Epithelial cell of proximal tubule (primary cell): ENCODE measurements at places on chromosomes 3 and 15.

GRCh38 chr15:50485389-50485788 lies 61.1 kb downstream of the USP50 start:
- DNase-seq = no peak

DNA sequence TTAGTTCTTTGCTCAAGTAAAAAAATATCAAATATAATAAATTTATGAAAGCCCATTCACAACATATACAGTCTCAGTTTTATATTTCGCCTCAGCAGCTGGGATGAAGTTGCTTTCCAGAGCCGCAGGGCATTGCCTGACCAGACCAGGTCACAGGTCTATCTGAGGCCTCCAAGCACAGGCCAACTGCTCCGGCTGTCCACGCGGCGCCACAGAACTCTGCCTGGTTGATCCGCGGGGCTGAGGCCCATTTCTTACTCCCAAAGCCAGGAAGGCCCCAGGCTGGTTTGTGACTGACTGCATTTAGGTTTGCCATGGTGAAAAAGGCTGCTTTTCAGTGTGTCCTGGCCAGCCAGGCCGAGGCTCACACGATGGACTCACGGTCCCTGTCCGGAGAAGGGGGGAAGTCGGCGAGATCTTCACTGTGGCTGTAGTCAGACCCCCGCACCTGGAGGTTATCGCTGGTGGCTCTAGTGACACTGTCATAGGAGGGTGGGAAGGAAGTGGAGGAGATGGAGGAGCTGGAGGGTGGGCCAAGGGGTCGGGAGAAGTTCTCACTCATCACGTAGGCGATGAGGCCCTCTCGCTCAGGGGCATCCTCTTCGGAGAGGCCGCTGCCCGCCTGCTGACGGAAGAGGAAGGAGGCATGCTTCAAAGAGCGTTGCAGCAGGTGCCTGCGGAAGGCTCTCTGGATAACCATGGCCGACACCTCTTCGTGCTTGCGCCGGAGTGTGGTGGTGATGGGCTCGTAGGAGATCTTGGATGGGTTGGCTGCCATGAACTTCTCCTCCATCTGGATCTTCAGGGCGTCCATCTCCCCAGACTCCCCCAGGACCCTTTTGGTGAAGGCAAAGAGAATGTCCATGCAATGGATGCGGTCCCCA lies 54.1 kb downstream of the EXOG start:
- DNase-seq = no peak

DNA sequence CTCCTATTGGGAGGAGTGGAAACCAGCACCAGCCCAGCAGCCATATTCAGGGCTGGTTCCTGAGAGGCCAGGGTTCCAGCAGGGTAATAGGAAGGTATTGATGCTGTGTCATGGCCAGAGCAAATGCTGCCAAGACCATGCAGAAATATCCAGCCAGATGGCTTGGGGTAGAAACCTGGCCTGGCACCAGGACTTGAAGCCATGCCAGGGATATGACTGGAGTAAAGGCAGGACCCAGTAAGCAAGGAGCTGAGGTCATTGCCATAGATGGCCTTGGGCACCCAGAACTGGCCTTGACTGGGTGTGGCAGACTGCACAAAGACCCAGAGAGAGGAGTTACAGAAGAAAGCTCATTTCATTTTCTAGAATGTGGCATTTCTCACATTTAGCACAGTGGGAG lies 257.6 kb upstream of the GOLGA6L4 start:
- no peak for DNase-seq

DNA sequence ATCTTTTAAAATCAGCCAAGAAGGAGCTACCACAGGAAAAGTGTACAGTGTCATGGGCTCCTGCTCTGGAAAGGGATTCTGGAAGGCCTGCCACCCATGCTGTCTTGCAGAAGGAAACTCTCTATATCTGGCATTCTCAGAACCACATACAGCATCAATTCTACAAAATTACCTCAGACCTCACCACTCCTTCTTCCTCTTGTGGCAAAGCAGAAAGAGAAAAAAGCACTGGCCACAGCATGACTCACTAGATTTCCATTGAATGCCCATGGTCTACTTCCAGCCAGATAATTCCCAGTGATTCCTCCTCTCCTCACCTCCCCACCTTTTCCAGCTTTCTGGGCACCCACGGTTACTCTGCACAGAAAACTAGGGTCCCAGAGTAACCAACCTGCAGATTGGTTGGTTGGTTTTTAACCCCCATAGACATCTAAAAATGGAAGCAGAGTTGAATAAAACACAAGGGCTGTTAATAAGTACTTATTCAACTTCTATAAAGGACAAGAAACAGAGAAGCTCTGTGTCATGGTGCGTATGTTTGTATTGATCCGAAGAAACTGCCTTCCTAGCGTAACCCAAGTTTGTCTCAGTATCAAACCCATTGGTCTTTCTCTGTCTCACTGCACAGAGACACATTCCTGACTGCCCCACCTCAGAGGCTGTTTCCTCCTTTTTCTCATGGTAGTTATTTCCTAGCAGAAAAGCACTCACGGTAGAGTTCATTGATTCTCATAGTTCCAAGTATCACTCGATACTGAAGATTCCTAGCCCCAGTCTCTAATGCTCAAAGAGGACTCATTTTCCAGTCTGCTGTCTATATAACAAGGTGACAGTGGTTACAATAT lies 67.7 kb downstream of the LDHAL6B start:
- no peak for DNase-seq

DNA sequence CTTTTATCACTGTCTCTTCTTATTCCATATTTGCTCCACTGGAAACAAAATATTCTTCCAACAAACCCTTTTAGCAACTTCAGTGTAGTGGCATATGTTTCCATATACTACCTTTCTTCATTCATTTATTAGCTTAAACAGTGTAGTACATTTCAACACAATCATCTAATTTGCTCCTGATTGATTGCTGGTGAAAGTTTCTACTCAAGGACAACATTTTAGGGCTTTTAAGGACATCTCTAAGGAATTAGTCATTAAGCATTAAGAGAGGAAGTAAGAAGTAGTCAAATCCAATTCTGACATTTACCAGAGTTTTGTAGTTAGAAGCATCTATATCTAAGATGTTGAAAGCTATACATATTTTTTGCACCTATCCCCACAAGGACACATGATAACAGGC lies 55.8 kb downstream of the RSRC1 start:
- DNase-seq = no peak

DNA sequence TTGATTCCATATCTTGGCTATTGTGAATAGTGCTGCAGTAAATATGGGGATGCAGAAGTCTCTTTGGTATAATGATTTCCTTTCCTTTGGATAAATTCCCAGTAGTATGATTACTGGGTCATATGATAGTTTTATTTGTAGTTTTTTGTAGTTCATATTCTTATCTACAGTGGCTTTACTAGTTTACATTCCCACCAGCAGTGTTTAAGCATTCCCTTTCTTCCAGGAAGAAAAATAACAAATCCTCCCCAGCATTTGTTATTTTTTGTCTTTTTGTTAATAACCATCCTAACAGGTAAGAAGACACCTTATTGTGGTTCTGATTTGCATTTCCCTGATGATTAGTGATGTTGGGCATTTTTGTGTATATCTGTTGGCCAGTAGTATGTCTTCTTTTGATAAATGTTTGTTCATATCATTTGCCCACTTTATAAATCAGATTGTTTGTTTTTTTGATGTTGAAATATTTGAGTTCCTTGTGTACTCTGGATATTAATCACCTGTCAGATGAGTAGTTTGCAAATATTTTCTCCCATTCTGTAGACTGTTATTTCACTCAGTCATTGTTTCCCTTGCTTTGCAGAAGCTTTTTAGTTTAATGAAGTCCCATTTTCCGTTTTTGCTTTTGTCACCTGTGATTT lies 163.3 kb upstream of the THRB start:
- no peak for DNase-seq

- DNase-seq = no peak
These were observed 148.8 kb upstream of the NDN start for GRCh38 chr15:23835953-23836352.

- DNase-seq = no peak
These were observed 349.3 kb upstream of the SOX2 start for GRCh38 chr3:181362378-181362777.

DNA sequence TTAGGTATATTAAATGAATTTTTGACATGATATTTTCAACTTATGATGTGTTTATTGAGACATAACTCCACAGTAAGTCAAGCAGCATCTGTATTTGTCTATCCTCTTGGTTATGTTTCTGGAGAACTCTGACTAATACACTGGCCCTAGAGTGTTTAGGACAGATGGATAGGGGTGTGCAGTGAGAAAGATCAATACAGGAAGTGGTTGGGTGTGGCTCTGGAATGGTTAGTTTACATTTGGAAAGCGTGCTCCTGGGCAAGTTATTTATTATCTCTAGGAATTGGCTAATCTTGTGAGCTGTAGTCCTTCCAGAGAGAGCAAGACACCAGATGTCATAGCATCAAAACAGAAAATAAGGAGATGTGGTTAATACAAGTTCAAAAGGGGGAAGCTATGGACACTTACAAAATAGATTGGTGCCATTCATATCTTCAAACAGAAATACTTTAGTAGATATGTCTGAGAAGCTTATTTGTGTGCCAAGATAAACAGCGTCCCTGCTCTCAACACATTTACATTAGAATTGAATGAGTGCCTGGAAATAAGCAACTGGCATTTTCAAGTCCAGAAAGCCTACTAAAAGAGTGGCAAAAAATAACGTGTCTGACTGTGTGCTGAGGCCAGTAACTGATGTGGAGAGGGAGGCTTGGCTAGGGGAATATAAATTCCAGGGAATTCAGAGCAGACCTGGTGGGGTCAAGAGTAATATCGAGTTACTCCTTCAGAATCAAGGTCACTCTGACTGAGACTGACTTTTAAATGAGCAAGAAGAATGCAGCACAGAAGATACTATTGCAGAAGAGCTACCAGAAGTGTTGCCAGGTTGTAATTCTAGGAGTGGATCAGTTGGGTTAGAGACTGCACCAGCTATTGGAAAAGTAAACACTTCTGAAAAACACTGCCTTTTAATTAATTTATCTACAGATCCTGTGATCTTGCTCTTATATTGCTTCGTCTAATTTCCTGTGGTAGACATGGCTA lies 33.4 kb upstream of the PLAAT1 start:
- DNase-seq = no peak

DNA sequence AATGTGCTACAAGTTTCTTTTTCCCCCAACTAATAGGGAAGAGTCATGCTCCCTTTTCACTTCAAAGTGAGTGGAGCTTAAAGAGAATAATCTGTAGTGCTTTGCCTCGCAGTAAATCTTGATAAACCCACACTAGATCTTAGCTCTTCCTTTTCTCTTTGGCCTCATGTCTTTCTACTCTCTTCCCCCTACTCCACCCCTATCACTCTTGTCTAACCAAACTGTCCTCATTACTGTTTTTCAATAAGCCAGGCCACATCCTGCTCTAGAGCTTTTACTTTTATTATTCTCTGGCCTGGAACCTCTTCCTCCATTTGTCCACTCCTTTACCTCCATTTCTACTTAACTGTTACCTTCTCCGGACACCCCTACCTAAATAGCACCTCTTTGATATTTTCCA lies 291.0 kb upstream of the SATB1 start:
- no peak for DNase-seq

DNA sequence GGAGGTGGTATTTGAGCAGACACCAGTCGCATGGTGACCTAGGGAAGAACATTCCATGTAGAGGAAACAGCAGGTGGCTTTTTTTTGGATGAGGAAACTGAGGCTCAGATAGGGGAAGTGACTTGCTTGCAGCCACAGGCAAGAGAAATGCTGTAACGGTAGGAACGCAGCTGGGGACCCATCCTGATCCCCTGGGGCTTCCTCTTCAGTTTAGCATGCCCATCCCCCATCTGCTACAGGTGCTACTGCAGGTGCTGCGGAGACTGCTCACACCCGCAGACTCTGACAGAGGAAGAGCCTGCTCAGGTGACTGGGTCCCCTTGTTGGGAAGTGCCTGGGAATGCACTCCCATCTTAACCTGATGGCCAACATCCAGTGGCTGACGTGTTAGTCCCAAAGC lies 55.4 kb upstream of the SEC13 start:
- DNase-seq = no peak

- no peak for DNase-seq
These were observed 139.2 kb upstream of the MEF2A start for GRCh38 chr15:99426431-99427105.

DNA sequence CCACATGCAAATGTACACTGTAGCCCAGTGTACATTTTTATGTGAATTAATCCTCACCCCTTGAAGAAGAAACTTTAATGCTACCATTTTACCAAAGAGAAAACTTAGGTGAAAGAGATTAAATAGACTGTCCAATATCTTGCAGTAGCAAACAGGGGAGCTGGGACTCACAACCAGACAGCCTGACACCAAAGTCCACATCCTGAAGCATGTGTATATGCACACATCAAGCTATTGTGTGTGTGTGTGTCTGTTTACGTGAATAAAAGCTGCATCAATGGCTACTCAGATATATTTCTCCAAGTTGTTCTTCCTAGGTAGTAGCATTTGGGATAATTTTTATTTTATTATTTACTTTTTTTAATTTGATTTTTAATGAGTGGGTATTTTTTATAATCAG lies 6.7 kb downstream of the ANO10 start:
- no peak for DNase-seq

DNA sequence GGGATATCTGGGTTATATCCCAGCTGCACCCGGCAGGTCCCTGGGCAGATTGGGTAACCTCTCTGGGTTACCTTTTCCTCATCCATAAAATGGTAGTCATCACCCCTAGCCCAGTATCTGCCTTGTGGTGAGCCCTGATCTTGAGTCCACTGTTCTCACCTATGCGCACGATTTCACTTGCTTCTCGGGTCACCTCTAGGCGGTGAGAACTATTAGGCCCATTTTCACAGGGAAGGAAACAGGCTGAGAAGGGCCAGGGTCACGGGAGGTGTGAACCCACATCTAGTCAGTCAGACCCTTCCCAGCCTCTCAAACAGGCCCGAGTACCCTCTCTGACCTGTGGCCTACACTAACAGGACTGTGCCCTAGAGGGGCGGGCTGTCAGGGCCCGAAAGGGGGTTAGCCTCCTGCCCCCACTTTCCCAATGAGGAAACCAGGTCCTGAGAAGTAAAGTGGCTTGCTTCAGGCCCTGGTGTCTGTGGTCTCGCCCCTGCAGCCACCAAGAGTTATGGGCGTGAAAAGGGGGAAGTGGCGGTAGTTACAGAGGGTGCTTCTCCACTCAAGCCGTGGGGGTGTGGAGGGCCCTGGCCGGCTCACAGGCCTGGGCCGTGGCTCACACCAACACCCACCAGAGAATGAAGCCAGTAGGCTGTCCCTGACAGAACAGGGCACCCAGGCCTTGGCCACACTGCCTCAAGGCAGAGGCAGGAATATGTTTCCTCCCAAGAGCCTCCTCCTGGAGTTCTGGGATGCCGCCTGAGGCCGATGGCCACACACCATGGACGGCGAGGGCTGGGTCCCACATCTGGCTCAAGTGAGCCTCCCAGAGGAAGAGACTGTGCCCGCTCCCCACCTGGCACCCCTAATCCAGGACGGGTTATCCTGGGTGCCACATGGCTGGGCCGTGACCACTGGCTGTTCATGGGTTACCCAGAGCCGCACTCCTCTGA lies 19.5 kb downstream of the PSTPIP1 start:
- DNase-seq = no peak

- no peak for DNase-seq
These were observed 8.9 kb downstream of the RTP2 start for GRCh38 chr3:187693431-187693830.

DNA sequence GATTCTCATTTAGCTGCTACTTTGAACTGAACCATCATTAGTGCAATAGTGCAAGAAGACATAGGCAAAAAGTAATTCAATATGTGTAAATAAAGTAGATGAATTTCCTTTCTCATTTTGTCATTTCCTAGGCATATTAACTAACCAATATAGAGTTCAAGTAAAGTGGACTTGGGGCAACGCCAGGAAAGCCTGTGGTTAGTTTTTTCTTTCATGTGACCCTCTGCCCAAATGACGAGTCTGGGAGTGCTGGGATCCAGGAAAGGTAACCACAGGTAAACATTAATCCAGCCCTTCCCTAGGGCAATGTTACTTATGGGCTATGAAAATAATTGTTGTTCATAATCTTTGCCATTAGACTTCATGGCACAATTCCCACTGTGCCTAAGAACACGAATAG lies 181.0 kb downstream of the VPS13C start:
- peak; percentile 43 for DNase-seq
